Occipital lobe (tissue), 3 donors: ENCODE measurements at places on chromosomes 2 and 18. TPM values are rescaled to one million over a fixed set of nuclear protein-coding genes. Genes with fewer than 3 reads are reported as not detected.

- DNase-seq = no peak
Measured at GRCh38 chr2:159022019-159022418, 53.6 kb downstream of the TANC1 start.

DNA sequence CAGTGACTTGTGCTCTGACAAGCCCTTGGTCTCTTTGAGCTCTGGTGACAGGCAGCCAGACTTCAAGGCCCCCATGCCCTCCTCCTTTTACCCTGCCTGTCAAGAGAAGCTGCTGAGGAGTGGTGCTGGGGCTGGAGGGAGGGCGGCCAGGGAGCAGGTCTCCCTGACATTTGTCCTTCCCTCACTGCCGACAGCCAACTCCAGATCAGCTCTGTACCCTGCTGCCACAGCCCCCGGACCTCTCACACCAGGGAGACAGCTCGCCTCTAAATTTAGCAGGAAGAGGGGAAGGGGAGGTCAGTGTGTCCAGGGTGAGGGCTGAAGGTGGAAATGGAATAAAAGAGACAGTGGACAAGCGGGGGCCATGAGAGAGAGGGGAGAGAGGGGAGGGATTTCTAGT, 155.8 kb downstream of the TDRD15 start:
- DNase-seq = no peak

DNA sequence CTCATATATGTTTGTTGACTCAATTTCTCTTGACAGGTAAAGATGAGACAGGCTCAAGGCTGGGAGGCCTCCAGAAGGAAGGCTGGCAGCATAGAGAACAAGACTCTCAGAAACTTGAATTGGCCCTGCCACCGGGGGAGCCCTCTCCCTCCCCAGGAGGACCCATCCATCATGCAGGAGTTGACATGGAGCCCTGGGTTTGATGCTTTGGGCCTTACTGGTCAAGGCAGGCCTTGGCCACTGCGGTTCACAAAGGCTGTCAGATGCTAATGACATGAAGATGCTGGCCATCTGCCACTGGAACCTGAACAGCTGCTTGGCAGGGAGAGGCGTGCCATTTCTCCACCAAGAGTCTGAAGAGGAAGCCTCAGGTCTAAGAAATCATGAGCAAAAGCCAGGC, 193.6 kb downstream of the MTCL1 start:
- DNase-seq = no peak

DNA sequence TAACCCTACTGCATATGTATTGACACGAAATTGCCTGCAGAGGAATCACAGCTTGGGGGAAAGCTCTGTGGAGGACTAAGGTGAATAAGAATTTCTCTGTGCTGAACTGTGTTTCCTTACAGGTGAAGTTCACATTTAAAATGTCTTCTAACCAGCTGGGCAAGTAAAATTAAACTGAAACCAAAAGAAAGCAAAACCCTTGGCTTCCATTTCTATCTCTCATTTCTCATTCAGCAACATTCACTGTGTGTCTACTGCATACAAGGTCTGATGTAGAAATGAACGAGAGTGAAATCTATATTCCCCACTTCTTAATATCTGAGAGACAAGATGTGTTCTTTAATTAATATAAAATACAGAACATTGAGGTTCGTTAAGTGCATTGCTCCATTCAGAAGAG, 397.3 kb downstream of the SOX11 start:
- no peak for DNase-seq

DNA sequence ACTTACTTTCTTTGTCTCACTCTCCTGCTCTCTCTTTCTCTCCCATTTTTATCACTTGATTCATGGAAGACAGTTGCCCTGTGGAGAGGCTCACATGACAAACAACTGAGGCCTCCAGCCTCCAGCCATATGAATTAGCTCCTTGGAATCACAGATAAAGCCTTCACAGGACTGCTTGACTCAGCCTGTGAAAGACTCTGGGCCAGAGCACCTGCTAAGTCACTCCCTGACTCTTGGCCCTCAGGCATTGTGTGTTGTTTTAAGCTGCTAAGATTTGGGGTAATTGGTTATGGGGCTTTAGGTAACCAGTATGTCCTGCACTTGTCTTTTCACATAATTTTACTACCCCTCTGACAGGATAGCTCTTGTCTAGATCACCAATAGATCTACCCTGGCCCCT, 334.9 kb downstream of the SOX11 start:
- DNase-seq = no peak

- no peak for DNase-seq
Measured at GRCh38 chr2:15889442-15890123, 50.8 kb upstream of the MYCN start.

FSHR gene
- not detected for total RNA-seq
